Heart left ventricle (tissue), 16 donors: ENCODE measurements at places on chromosomes 5 and 9. TPM values are rescaled to one million over a fixed set of nuclear protein-coding genes. Genes with fewer than 3 reads are reported as not detected.
A peak's percentile ranks its signal among the peaks of the same experiment; 100 is the strongest.

DNA sequence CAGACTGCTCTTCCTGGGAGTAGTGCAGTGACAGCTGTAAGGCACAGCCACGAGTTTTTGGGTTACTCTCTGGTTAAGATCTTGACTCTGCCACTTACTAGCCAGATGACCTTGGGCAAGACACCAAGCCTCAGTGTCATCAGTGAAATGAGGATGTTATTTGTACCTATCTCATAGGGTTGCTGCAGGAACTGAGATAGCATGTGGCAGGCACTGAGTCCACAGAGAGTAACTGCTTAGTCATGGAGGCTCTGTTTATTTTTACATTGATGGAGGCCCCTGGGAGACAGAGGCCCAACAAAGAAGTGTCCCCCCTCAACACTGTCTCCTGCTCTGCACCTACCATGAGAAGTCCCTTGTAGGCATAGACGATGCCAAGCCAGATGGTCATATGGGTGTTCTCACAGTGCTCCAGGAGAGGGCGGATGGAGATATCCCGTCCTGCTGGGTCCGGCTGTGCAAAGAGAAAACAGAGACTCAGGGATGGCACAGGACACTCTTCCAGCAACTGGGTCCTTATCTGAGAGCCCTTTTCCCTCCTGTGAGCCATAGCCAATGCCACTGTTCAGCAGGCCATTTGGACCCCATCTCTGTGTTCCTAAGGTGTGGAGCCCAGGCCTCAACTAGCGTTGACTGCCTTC lies 55.4 kb upstream of the TBC1D2 start:
- DNase-seq = no peak

DNA sequence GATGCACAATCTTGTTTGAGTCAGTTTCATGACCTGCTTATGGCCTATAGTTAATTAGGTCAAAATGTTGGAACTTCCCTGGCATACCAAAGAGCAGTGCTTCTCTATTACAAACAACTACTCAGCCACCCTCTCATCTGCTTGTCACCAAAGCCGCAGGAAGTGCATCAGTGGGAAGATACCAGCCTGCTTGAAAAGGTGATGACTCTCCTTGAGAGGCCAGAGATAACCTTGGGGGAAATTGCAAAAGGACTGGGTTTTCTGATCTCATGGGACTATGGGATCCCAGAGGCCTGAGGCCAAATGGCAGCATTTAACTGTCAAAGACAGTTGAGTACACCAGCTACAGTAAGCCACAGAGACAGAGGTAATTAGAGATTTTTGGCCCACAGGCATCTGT lies 69.9 kb downstream of the C9orf57 start:
- no peak for DNase-seq

- DNase-seq = peak; percentile 49
Observed at GRCh38 chr5:172117977-172118701, 69.9 kb downstream of the STK10 start.

The SLC27A6 gene
- 22.3 TPM for total RNA-seq

The PCDHAC2 gene
- total RNA-seq = 0.47 TPM

The PCDHGC4 gene
- 2.9 TPM for total RNA-seq
